Esophagus squamous epithelium (tissue), 5 donors: ENCODE measurements at places on chromosomes 11 and 22.

GRCh38 chr11:110763249-110764011, 51.2 kb upstream of the ARHGAP20 start:
- DNase-seq: no peak

GRCh38 chr22:49724030-49724892, 103.4 kb downstream of the BRD1 start:
- DNase-seq: no peak

DNA sequence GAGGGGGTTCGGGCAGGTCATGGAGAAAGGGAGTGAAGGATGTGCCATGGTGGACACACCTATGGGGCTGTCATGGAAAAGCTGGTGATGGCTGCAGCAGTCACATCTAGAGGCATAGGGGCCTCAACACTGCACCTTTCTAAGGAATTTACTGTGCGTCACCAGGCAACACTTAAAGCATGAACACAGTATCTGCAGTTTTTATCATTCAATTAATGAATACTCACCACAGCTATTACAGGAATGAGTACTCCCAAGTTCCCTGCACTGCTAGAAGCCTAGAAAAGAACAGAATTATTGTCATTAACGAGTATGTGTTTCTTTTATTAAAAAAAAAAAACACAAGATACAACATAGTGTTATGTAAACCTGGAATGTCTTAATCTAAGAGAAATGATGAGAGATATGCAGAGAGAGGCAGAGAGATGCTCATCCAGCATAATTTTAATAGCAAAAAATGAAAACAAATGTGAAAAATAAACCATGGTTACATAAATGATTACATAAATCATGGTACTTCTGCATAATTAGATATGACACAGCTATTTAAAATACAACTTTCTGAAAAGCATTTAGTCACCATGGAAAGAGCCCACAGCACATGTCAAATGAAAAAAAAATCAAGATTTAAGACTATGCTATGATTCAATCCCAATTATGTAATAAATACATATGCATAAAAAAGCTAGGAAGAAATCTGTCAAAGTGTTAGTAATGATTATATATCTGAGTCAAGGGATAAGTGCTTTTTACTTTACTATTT, 19.2 kb downstream of the SERPIND1 start:
- no peak for DNase-seq

DNA sequence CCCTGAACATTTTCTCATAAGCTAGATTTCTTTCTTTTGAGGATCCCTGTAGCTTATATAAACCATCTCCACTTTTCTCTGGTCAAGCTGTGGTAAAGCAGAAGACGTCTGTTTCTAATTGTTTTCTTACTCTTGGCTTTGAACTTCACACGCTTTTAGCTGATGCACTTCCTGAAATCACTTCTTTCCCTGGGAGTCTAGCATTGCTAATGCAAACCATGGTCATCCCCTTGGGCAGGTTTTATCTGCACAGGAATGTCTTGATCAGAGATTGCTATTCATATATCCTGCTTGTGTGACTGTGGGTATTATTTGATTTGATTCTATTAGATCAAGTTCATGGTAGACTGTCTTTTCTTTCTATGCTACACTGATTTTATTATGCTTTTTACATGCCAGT, 199.2 kb upstream of the POU2AF2 start:
- DNase-seq: no peak

- DNase-seq: no peak
These were observed 10.9 kb downstream of the RCOR2 start for GRCh38 chr11:63906087-63906486.

DNA sequence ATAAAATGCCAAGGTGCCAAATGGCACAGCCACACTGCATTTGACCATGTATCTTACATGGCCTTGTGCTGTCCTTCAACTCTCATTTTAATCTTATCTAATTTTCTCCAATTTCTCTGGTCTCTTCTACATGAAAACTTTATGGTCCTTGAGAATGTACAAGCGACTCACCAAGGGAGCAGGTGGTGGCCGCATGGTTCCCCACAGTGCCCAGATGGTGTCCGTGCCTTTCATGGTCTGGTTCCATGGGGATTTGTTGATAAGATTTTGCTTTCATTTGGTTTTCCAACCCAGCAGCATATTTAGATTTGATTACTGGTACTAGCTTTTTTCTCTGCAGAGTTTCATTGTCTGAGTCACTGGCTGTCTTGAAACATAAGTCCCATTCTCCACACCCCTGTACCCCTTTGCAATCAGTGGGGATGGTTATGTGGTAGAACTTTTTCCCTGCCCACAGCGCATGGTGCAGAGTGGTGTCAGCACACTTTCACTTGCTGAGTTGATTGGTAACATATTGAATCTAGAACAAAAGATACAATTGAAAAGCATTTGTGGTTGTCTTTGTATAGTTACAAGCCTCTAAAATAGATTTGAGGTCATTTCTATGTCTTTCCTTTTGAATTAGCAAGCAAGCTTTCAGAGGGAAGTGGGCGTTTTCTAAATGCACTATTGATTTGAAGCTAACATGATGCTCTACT, 24.1 kb downstream of the ZNRF3 start:
- DNase-seq: no peak

DNA sequence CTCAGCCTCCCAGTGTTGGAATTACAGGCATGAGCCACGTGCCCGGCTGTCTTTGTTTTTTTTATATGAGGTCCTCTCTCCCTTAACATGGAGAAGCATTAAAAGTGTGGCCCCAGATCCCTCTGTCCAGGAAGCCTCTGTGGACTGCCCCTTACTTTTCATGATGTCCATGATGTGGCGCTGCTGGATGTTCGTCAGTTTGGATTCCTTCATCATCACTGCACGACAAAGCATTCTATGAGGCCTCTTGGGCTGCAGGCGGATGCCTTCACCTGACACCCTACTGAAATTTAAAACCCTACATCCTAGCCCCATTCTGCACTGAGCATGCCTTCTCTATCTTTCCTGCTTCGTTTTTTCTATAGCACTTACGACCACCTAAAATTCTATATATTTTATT, 2.1 kb downstream of the C22orf23 start:
- no peak for DNase-seq

DNA sequence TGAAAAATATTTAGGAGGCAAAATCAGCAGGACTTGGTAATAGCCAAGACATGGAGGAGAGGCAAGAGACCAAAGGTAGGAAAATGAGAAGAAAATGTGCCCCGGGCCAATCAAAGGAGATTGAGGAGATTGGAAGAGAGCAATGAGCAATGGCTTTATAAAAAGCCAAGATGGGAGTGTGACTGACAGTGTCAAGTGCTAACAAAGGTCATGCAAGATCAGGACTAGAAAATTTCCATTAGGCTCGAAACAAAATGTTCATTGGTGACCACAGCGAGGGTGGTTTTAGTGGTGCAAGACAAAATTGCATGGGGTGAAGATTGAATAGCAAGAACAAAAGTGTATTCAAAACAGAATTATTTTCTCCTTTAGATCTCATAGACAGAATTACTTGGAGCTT, 45.2 kb upstream of the TBCEL start:
- DNase-seq: no peak

GRCh38 chr11:76455331-76455730, 10.5 kb downstream of the EMSY start:
- DNase-seq: no peak

DNA sequence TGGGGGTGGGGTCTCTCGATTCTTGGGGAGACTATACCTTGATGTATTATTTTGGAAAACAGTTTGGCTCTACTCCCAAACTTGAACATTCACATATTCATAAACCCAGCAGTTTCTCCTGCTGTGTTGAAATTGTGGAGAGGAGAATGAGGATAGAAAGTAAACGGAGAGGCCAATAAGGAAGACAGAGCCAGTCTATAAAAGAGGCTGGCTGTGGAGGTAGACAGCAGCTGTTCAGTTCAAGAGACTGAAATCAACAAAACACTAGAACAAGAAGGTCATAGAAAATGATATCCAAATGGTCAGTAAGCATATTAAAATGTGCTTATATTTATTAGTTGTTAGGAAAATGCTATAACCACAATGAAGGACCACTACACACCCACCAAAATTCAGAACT, 1.9 kb upstream of the MOGAT2 start:
- no peak for DNase-seq

- no peak for DNase-seq
These were observed 855.4 kb upstream of the CHORDC1 start for GRCh38 chr11:91078221-91078620.

DNA sequence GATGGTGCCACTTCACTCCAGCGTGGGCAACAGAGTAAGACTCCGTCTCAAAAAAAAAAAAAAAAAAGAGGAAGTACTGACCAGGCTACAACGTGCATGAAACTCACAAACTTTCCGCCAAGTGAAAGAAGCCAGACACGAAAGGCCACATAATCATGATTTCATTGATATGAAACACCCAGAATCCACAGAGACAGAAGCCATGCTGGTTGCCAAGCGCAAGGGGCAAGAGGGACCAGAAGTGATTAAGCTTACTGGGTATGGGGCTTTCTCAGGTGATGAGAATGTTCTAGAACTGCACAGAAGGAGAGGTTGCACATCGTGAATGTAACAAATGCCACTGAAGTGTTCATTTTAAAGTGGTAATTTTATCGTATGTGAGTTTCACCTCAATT, 60.9 kb downstream of the CELSR1 start:
- no peak for DNase-seq

- DNase-seq: no peak
These were observed at the start of gene KLHL35 for GRCh38 chr11:75432911-75433321. Gene KLHL35 (minus strand): TSS chr11:75433203. CDS start chr11:75430629, 2,574 bp downstream.

DNA sequence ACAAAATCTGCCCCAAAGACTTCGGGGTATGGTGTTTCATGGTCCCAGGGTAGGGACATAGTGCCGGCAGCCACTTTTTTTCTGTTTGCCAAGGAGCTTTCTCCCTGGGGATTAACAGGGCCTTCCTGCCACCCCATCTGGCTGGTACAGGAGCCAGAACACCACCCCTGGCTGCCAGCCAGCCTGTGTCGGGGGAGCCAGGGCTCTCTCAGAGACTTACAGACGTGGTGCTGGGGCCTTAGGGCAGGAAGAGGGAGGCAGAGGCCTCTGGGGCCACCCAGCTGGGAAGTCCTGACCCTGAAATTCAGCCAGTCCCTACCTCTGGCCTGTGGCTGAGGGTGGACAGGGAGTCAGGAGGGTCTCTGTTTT, 52.4 kb upstream of the CDON start:
- no peak for DNase-seq

- DNase-seq: no peak
These were observed 101.9 kb upstream of the VPREB1 start for GRCh38 chr22:22142661-22143060.

- no peak for DNase-seq
These were observed 22.0 kb upstream of the FIBIN start for GRCh38 chr11:26971961-26972360.

DNA sequence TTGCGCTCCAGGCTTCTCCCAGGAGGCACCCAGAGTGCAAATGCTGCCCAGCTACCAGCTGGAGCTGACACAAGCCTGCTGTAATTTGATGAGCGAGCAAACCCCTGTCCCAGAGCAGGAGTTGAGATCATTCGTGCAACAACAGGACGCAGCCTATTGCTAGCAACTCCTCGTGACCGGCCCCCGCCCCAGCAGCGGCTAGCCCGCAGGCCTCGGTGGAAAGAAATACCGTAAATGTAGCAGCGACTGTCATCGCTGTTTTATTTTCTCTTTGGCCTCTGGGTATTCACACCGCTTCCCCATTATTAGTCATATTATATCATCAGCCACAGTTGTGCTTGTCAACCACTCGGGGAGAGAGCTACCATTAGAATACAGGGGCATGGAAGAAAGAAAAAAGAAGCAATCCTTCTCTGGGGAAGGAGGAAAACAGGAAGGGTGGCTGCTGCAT, 59.2 kb upstream of the ATXN10 start:
- peak; percentile 6 for DNase-seq

DNA sequence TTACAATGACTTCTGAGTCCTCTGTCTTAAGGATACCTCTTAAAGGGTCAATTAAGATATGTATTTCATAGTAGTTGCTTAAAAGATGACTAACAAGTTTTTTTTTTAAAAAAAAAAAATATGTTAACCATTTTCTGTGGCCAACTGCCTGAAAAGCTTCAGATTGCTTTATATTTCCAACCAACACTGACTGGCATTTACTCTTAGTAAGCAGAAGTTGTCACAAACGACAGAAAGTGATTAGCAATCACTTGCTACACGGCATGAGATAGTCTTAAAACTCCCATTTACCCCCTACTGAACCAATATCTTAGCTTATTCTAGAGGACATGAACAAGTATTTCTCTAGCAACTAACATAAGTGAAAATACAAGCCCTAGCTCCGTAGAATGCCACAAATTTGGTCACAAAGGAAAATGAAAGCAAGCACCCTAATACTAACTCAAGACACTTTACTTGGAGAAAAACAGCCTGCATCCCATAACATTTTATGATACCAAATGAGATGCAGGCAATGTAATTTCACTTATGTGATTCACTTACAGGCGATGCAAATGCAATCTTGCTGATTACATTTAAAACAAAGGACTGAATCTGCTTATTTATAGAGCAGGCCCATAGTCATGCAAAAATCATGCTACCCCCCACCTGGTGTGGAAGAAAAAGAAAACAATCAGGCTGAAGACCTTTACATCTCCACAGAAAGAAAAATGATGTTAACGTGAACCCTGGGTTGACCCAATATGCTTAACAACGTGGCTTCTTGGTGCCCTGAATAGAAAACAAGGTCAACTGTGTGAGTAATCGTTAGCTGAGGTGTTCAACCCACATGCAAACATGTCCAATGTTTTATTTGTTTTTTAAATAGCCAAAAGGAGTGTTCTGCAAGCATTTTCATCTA, 25.7 kb downstream of the MPPED2 start:
- DNase-seq: no peak

- no peak for DNase-seq
These were observed 18.1 kb upstream of the RDX start for GRCh38 chr11:110314366-110315095.

DNA sequence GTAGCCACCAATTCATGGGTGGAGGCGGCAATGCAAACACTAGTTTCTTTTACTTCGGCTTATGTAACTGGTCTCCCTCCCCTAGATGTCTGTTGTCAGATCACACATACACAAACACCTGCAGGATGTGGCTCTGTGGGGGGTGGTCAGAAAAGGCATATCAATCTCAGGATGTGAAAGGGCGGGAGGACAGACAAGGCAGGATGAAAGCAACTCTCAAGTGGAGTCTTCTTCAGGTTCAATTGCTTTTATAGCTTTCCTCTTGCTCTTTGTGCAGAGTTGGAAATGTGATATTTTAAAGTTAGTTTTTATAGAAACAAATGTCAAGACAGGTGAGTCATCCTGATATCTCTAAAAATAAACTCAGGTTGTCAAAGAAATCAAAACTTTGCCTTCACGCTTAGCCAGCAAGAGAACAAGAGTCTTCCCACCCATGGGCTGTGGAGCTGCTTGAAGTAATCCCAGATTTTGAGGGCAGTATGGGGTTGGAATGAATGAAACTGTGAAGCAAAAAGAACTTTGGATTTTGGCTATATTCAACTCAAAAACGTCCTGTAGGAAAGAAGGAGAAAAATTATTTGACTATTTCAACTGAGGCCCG, 423.4 kb downstream of the GUCY1A2 start:
- no peak for DNase-seq

GRCh38 chr11:56396047-56396446, 16.4 kb upstream of the OR5AL1 start:
- DNase-seq: no peak

GRCh38 chr11:70568035-70568813, 169.9 kb downstream of the CTTN start:
- no peak for DNase-seq

GRCh38 chr11:103927535-103927934, 108.9 kb upstream of the DDI1 start:
- DNase-seq: no peak
